MCF 10A (cell line): ENCODE measurements at places on chromosomes 2 and 18.

DNA sequence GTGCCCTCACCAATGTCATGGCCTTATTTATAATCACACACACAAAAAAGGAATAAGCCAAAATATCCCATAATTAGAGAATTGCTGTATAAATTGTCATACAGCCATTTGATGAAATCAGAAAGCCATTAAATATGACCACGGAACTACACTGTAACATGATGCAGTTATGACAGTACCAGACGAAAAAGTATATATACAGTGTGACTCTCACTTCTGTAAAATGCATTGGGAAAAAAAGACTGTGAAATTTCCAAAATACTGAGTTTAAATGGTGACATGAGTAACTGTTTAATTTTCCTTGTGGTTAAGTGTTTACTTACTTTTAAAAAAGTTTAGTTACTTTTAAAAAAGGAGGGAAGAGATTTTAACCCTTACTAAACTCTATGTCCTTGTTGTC, 25.4 kb downstream of the UXS1 start:
- DNase-seq: no peak

DNA sequence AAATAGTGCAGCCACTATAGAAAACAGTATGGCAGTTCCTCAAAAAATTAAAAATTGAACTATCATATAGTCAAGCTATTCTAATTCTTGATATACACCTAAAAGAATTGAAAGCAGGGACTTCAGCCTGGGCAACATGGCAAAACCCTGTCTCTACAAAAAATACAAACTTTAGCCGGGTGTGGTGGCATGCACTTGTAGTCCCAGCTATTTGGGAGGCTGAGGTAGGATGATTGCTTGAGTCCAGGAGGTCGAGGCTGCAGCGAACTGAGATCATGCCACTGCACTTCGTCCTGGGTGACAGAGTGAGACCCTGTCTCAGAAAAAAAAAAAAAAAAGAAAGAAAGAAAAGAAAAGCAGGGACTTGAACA, 279.5 kb upstream of the STON1 start:
- DNase-seq: no peak

DNA sequence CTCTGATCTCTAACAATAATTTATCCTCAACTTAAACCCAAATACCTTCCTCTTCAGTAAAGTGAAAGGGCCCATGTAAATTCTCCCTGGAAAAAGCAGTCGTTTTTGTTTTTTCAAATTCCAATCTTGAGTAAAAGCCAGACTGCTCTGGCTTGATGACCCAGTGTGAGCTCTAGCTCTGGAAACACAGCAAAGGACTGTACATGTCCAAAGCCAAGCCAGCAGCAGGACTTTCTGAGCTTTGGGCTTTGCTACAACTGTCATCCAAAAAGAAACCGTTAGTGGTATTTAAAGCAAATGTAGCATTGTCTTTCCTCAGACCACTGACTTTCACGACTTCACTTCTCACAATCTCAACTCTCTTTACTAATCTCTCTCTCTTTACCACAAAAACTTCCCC, 25.4 kb downstream of the SH3YL1 start:
- no peak for DNase-seq

GRCh38 chr2:95002498-95002897, 23.0 kb upstream of the MAL start:
- no peak for DNase-seq

- DNase-seq: peak; percentile 67
These were observed 43.2 kb upstream of the NOSTRIN start for GRCh38 chr2:168758970-168759820.

- no peak for DNase-seq
These were observed 76.9 kb upstream of the PMAIP1 start for GRCh38 chr18:59822612-59823550.
